ENCODE measurements at places on chromosomes 1 and 21.

- DNase-seq = no peak
Observed at GRCh38 chr21:39666026-39666425, 53.3 kb downstream of the B3GALT5 start.

DNA sequence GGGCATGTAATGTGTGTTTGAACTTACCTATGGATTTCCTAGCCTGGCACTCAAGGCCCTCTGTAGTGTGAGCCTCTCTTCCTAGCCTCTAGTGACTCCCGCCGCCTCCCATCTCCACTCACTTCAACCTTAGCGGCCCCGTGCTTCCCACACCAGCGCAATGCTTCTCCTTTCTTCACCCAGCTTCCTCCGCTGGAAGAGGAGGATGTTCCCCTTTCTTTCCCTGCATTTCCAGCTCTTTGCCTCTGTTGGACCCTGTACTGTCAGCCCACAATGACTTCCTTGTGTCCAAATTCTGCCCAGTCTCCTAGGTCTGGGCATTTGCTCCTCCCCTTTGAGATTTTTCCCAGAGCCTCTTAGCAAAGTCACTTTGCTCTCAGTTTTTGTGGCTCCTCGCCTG, 138.1 kb upstream of the IRF2BP2 start:
- no peak for DNase-seq

- no peak for DNase-seq
Observed at GRCh38 chr1:223410036-223410435, 16.8 kb downstream of the CCDC185 start.

- DNase-seq = no peak
Observed at GRCh38 chr21:44924606-44925377, 4.1 kb upstream of the ITGB2 start.

DNA sequence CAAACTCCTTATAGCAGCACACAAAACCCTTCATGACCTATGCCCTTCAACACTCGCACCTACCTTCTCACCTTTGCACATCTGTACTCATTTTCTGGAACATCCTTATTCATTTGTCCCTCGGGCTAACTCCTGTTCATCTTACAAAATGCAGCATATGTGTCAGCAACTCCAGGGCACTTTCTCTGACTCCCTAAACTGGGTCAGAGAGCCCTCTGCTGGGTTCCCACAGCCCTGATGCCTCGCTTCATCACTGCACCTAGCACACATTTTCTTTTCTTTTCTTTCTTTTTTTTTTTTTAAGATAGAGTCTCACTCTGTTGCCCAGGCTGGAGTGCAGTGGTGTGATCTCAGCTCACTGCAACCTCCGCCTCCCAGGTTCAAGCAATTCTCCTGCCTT, 54.0 kb downstream of the RAB3B start:
- no peak for DNase-seq

- no peak for DNase-seq
Observed at GRCh38 chr1:166354406-166354805, 187.6 kb upstream of the FAM78B start.

- DNase-seq = no peak
Observed at GRCh38 chr1:39569034-39569433, 7.6 kb downstream of the PABPC4 start.

- DNase-seq = no peak
Observed at GRCh38 chr1:62371375-62371774, 52.1 kb upstream of the KANK4 start.

- DNase-seq = no peak
Observed at GRCh38 chr1:59092126-59092525, 204.8 kb upstream of the FGGY start.

- no peak for DNase-seq
Observed at GRCh38 chr1:29084196-29084521, 39.5 kb downstream of the TMEM200B start.

- DNase-seq = no peak
Observed at GRCh38 chr1:1915911-1916840, 1.1 kb downstream of the CALML6 start.

GRCh38 chr1:169106921-169107602, 572 bp downstream of the ATP1B1 start:
- peak; percentile 8 for DNase-seq

- no peak for DNase-seq
Observed at GRCh38 chr1:119226913-119227312, 86.5 kb upstream of the WARS2 start.

DNA sequence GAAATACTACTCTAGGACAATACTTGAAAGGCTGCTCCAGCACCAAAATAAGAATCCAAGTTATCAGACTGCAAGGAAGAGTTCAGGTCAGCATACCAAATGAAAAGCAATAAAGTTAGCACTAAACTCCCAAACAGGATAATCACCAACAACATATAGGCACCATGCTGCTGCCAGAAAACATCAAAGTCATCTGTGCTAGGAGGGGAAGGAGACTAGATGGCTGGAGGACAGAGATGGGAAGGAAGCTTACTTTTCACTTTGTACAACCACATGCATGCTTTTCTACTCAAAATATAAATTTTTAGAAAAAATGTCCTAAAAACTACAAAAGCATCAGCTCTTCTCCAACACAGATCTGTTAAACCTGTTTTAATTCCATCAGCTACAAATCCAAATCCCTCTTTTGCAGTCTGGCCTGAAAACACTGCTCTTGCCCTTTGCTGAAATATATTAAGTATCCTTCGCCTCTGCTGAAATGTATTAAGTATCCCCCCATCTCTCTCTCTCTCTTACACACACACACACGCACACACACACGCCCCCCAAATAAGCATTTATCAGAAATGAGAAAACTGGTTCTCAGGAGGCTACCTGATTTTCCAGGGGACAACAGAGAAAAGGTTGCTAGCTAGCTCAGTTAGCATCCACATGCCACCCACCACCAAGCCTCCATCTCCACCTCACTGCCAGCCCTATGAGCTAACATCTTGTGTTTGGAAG, 1.5 kb downstream of the GATAD2B start:
- no peak for DNase-seq
